Activated T-cell treated with anti-CD3 and anti-CD28 coated beads, Interleukin-2, amount 50 U/mL, for 24 hours (primary cell): ENCODE measurements at places on chromosomes 3 and 15.

DNA sequence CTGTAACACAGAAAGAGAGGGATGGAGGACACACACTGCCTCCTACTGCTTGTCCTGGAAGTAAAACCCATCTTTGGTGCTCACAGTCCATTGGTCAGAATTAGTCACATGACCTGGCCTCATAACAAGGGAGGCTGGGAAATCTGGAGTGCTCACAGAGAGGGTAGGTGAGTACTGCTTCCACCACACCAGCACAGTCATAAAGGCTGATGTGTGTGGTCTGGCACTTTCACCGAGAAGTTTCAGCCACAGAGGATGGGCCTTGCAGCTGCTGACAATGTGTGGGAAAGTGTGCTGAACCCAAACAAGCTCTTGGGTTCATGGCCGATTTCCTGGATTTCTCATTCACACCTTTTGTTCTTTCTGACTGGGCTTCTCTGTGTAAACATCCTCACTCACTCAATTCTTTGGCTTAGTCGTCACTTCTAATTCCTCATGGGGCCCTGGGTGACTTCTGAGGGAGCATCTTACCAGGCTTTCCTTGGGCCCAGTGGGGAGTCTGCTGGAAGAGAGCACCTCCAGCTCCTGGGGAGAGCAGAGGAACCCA lies 100.7 kb downstream of the ASB7 start:
- no peak for DNase-seq
- peaks cover 8% of the 10 kb centered on the region for H3K4me1 ChIP-seq
- no peak overlapping the region for H3K27ac ChIP-seq
- H3K36me3 ChIP-seq, result no peaks in the 10 kb centered on the region

DNA sequence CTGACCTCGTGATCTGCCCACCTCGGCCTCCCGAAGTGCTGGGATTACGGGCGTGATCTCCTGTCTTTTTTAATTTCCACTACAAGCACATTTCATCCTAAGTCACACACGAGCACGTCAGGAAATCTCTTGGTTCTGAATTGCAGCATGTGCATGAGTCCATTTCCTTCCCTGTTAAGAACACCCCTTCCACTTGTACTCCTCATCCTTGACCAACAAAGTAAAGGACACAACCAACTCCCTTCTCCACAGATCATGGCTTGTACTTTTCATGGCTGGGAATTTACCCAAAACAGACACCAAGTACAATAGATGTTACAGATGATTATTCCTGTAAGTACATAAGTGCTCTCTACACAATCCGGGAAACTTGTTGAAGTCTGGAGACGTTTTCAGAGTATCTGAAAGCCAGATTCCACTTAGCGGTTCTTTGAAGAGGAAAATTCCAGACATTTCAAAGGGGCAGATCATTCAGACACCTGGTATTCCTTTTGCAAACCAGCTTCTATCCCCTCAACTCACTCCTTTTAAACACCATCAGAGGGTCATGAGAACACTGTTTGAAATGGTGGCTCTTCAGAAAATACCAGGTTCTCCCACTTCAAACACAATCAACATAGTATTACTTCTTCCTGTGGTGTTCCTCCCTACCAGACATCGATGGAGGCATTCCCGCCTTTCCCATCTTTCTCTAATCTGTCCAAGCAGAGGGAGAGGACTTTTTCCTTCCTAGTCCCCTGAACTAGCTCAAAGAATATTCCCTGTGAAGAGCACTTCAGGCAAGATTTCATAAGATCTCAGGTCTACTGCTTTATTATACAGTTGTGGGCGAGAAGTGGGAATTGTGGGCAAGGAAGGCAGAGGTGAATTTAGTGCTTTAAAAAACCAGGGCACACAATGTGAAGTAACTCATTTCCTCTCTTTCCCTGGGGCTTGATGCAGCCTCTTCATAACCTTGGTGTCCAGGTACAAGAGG lies 80.1 kb upstream of the TSC22D2 start:
- H3K27ac ChIP-seq, result no peak overlapping the region
- no peaks in the 10 kb centered on the region for H3K36me3 ChIP-seq
- DNase-seq, result no peak
- peaks cover 25% of the 10 kb centered on the region for H3K27me3 ChIP-seq
- no peak overlapping the region for H3K4me3 ChIP-seq
- H3K4me1 ChIP-seq, result peaks cover 4% of the 10 kb centered on the region

DNA sequence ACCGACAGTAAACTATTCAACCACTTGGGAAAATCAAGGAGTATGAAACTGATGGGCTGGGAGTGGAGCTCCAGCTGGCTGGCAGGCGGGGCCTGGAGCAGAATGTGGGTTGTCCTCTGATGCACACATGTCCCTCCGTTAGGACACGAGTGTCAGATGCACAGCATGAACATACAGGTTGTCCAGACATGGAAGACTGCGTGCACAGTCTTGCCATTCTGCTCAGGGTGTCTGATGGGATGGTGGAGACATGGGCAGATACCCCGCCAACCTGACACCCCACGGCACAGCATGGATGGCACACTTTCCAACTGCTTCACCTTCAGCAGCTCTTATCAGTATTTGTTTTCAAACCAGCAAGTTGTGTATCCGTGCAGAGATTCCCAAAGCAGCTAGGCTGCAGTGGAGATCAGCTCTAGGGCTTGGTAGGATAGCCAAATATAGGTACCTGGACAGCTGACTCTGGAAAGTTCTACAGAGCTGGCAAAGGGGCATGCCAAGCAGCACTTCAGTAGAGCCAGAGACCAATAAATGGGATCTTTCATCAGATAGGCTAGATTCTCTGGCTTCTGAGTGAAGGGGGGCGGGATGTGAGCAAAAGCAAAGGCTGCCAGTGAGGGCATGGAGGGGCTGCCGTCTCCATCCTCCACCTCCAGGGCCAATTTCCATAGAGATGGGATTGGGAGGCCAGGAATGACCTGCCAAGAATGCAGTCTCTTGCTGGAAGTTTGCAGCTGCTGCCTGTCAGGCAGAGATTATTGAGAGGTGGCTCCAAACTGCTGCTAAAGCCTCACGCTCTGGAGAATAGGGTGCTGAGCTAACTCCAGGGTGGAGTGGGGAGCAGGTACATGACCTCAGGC lies 47.2 kb upstream of the KY start:
- H3K27me3 ChIP-seq, result no peaks in the 10 kb centered on the region
- H3K4me3 ChIP-seq, result no peak overlapping the region
- no peaks in the 10 kb centered on the region for H3K4me1 ChIP-seq

- no peak overlapping the region for H3K27ac ChIP-seq
- DNase-seq, result no peak
- H3K4me3 ChIP-seq, result no peak overlapping the region
- H3K4me1 ChIP-seq, result no peaks in the 10 kb centered on the region
- no peaks in the 10 kb centered on the region for H3K36me3 ChIP-seq
- H3K27me3 ChIP-seq, result peaks cover 21% of the 10 kb centered on the region
Measured at GRCh38 chr3:180563406-180563805, 38.6 kb upstream of the TTC14 start.
